ENCODE measurements at places on chromosomes 11 and 22.

DNA sequence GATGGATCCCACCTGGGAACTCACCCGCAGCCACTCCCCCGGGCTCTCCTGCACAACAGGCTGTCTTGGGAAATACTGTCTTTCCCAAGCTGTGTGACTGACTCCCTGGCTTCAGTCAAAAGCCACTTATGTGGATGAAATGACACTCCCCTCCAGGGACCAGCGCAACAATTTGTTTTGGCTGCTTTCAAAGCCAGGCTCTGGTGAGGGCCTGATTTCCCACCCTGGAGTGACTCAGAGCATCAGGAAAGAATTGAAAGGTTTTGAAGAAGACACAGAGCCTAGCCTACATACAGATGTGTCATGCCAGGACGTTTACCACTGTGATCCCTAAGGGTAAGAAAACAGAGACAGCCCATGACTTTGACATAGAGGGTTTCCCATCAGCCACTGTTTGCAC is 550.5 kb downstream of the MIAT start:
- peak; percentile 36 for DNase-seq

GRCh38 chr11:10274726-10275125 is 19.3 kb downstream of the SBF2 start:
- no peak for DNase-seq

DNA sequence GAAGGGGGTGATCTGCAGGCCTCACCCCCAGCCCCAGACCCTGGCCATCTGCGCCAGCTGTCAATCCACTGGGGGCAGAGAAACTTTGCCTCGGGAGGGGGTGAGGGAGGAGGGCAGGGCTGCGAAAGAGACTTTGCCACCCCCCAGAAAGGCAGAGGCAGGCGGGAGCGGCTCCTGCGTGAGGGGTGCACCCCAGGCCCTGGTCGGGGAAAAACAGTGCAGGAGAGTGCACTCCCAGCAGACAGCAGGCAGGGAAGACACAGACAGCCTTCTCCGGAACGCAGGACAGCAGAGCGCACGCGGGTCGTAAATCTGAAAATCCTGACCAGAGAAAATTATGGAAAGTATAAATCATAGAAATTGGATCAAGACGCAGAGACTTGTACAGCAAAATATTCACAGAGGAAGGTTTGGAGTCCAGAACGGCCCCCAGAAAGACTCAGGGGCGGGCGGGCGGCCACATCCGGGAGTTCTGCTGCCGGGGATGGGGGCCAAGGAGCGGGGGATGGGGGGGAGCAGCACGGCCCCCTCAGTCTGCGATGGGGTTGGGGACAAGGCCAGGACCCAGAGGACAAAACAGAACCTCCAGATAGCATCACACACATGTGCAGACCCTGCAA is 8.0 kb upstream of the MRPL23 start:
- no peak for DNase-seq

GRCh38 chr11:118876286-118876685 is 7.4 kb upstream of the CXCR5 start:
- no peak for DNase-seq

DNA sequence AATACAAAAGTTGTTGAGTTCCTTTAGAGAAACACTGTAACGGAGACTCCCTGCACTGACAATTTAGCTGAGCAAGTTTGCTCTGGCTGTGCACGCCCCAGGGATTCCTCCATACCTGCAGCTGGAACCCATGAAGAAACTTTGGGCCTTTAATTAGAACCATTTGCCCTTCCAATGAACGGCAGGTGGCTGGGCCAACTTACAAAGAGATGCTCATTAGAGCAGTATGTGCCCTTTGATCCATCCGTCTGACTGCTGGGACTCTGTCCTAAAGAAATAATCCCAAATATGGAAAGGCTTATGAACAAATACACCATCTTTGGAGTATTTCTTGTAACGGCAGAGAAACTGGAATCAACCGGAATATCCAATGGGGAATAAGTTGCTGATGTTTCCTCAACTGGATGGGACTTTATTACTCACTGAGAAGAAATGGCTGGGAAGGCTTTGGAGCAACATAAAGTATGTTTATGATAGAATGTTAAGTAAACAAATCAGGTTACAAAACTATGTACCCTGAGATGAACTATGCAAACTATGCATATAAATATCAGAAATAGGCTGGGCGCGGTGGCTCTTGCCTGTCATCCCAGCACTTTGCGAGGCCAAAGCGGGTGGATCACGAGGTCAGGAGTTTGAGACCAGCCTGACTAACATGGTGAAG is 24.4 kb upstream of the FBLN1 start:
- peak; percentile 94 for DNase-seq

- no peak for DNase-seq
Measured at GRCh38 chr11:21316591-21316990, 647.2 kb downstream of the NELL1 start.

- DNase-seq, result no peak
Measured at GRCh38 chr22:28950617-28951411, 67.4 kb downstream of the ZNRF3 start.

GRCh38 chr11:78926633-78927338 is 352.1 kb upstream of the NARS2 start:
- DNase-seq, result no peak

DNA sequence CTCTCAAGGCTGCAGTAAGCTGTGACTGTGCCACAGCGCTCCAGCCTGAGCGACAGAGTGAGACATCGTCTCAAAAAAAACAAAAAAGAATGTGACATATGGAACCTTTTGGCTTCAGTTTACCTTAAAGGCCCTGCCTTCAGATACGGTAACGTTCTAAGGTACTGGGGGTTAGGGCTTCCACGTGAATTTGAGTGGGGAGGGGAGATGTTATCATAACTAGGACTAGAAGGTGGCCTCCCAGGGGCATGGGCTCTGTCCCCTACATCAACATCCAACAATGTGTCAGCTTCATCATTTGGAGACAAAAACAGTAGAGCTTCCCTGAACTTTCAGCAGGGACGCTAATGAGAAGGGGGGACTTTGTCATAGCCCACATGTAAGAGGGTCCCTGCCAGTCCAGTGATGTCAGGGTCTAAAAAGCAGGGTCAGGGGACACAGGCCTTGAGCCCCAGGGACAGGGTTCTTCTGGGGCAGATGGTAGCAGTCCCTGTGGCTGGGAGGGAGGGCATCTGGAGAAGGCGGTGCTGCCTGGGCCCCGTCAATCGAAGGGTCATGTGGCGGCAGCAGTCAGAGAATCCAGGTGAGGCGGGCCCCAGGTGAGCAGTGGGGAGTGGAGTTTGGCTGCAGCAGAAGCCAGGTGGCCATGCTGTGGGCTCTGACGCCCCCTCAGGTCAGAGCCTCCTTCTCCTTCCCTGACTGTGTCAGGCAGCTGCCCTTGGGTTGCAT is 79.8 kb downstream of the BCR start:
- no peak for DNase-seq

DNA sequence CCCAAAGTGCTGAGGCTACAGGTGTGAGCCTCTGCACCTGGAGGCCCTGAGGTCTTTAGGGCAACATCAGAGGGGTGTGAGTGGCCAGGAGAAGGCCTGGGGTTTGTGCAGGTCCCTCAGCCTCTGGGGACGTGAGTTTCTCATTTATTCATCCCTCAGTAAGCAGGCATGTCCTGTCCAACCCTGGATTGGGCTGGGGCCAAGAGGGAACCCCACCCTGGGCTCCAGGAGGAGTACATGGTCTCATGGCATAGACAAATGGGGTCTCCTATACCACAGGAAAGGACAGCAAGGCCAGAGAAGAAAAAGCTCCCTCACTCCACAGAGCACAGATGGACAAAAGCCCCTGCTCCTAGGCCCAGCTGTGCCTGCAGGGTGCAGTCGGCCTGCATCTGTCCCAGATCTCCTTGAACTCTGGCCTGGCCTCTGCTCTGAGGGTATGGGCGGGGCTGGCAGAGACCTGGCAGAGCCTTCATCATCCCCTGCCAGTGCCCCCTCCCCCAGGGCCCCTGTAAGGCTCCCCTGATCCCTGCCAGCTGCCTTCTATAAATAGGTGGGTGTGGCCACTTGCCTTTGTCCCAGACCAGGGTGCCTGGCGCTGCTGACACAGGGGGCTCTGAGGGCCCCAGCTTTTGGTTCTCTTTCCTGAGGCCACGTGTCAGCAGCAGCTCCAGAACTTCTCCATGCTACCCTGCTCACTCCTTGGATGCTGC is 34.6 kb downstream of the A4GALT start:
- no peak for DNase-seq

GRCh38 chr22:43228330-43228729 is 41.4 kb upstream of the TTLL12 start:
- DNase-seq, result peak; percentile 27

DNA sequence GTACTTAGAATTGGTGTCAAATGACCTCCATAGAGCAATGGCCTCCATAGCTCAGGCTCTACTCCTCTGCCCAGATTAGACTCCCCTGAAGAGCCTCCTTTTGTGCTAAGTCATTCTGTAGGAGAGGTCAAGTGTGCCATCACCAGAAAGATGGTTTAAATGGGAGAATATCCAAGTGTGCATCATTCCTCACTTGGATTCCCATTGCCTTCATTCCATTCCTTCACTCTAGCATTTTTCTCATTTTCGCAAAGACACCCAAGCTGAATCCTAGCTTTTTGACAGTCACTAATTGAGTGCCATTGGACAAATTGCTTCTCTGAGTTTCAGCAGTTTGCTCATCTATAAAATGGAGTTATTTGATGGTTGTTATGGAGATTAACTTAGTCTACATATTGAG is 16.9 kb downstream of the CLMP start:
- DNase-seq, result no peak

DNA sequence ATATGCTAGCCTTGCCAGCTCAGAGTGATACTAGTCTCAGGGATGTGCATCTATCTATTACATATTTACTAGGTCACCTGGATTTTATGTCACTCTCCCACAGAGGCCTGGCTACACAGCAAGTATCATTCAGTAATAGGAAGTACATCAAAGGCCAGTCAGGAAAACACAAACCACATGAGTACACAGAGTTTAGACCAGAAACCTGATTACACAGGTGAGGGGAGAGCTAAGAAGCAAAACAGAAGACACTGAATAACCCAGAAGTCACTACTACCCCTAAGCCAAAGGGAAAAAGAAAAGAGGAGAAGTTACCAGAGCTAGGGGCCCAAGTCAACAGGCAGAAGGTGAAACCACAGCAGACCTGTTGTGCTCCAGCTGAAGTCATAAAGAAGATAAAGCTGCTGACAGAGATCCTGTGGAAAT is 13.3 kb downstream of the LPXN start:
- DNase-seq, result no peak

DNA sequence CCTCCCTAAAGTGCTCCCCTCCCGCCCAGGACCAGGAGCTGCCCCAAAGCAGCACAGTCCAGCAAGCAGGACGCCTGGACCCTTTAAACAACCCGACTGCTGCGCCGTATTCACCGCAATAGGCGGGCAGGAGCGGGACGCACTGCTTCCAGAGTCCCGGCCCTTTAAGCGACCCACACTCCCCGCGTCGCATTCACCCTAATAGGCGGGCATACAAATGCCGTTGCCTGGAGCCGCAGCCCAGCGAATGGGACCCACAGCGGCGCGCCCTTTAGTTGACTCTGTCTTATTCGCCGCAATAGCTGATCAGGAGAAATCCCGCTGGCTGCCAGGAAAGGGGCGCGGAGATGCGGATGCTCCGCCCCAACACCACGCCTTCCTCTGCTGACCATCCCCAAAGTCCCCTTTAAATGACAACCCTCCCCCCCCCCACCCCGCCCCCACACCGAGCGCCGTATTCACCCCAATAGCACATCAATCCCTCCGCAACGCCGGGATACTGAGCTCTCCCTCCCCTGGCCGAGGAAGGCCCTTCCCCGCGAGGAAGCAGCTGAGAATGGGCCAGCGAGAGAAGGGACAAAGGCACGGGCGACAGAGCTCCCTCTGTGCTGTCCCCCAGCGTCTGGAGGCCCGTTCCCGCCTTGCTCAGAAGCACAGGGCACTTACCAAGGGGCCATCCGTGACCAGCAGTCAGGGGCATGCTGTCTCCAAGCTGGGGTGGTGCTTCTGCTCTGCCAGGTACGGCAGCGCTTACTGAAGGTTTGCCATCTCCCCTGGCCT is 4.7 kb downstream of the OSBPL5 start:
- peak; percentile 96 for DNase-seq

DNA sequence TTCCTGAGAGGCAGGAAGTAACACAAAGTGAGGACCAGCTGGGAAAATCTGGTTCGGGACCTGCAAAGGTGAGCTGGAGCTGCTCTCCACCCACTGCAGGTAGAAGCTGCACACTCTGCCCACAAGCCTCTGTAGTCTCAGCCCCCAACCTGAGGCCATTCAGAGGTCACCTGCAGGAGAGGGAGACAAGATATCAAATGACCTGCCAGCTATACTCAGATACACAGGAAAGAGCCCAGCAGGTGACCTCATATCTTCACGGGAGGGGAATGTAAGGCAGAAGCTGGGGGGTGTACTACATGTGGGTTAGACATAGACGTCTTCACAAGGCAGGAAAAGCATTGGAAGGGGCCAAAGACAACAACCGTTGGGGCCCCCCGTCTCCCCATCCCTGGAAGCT is 86.1 kb downstream of the APIP start:
- no peak for DNase-seq

DNA sequence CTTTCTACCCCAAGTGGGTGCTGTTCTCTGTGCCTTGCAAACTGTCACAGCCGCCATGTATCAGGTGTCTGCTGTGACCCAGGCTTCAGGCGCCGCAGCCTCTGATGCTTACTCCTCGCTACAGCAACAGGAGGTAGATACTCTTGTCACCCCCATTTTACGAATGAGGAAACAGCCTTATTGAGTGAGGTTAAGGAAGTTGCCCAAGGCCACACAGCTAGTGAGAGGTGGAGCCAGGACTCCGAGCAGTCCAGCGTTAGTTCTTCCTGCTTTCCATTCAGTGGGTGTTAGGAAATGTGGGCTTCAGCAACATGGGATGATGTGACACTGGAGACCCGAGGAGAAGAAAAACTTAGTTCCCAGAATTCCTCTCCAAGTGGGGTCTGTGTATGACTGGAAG is 14.3 kb downstream of the RNF215 start:
- DNase-seq, result no peak

- DNase-seq, result no peak
Measured at GRCh38 chr11:64620381-64620971, 29.5 kb downstream of the SLC22A12 start.

- DNase-seq, result no peak
Measured at GRCh38 chr11:69682221-69682620, 7.1 kb upstream of the LTO1 start.

DNA sequence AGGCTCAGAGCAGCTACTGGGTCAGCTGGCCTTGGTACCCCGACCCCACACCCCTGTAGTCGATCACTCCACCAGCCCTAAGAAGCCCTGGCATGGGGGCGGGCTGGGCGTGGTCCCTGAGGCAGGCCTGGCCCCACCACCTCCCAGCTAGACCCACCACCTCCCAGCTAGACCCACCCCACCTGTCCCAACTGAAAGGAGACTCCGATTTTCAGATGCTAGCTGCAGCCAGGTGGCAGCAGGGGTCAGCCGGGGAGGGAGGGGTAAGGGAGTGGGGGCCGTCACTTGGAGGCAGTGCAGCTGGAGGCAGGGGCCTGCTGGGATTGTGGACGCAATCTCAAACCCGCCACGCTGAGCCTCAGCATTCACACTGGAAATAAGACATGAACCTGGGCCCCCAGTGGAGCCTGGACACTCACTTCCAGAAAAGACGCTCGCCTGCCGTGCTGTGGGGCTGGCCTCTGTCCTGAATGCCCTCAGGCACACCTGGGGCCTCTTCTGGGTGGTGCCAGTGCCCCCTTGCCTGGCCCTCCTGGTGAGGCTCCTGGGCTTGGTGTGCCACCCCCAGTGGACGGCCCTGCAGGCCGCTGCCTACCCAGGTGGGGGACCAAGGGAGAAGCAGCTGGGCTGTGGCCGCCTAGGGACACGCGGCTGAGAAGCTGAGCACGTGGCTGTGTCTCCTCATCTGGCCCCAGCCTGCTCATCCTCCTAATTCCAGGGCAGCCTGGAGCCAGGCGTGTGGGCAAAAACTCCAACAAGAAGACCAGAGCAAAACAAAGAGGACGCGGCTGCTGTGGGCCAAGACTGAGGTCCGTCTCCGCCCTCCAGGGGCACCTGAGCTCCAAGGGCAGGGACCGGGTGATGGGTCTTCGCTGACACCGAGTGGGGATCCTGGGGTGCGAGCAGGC is 26.7 kb downstream of the OSBPL5 start:
- no peak for DNase-seq

Data from EL (cell line).